ENCODE measurements at places on chromosomes 3 and 15. TPM values are rescaled to one million over a fixed set of nuclear protein-coding genes. Genes with fewer than 3 reads are reported as not detected.

The STOML1 gene
- 23.4 TPM for total RNA-seq

The FHIT gene
- total RNA-seq = 9.6 TPM

DNA sequence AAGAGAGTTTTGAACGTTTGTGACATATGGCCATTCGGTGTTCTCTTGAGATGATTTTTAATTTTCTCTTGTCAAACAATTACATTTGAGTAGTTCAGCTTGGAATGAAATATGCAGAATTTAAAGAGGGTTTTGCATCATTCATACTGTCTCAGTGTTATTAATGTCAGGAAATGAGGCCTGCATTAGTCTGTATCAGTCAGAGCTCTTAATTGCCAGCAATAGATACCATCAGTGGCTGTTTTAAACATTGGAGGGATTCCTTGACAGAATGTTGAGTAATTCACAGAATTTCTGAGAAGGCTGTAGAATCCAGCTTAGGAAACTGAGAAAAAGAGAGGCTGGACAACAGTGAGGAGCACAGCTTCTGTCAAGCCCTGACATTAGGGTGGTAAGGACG, 722.0 kb downstream of the NR2F2 start:
- DNase-seq = no peak

- no peak for DNase-seq
These were observed 52.6 kb upstream of the SMAD6 start for GRCh38 chr15:66649235-66649984.

DNA sequence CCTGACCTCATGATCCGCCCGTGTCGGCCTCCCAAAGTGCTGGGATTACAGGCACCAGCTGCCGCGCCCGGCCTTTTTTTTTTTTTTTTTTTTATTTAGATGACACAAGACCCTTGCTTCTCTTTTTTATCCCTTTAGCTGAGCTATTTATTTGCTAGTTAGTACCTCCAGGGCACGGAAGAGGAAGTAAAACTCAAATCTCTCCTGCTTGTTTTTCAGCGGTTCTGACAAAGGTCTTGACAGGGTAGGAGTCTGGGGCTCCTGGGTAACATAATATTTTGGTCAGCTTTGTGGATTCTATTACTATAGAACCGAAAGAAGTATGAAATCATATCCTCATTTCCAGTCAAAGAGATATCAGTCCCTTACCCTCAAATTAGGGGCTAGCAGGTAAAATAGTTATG, 44.0 kb upstream of the ETV5 start:
- no peak for DNase-seq

GRCh38 chr3:30314757-30315325, 291.6 kb upstream of the TGFBR2 start:
- DNase-seq = no peak

Measured in upper lobe of right lung (tissue), 1 donor.